ENCODE measurements at places on chromosomes 16 and 17. TPM values are rescaled to one million over a fixed set of nuclear protein-coding genes. Genes with fewer than 3 reads are reported as not detected.

Gene NACA2
- not detected for total RNA-seq

Gene PYDC1
- not detected for total RNA-seq

Gene SOST
- total RNA-seq, result not detected

Gene ITGB4
- 0.20 TPM for total RNA-seq

Gene CCL1
- not detected for total RNA-seq

Gene CASKIN1
- total RNA-seq, result 0.73 TPM

Gene LRRC37A
- total RNA-seq, result 4.5 TPM

Gene AURKB
- 24.6 TPM for total RNA-seq

Gene TRAP1
- 137 TPM for total RNA-seq

Gene PRSS22
- total RNA-seq, result not detected

Gene CSNK1D
- 37.1 TPM for total RNA-seq

Data from subcutaneous preadipocyte (primary cell).